ENCODE measurements at places on chromosomes 6 and 20. TPM values are rescaled to one million over a fixed set of nuclear protein-coding genes. Genes with fewer than 3 reads are reported as not detected.

GRCh38 chr20:25039697-25040437, 18.1 kb downstream of the ACSS1 start:
- H3K27ac ChIP-seq = no peak overlapping the region
- no peak for DNase-seq
- H3K36me3 ChIP-seq = peaks cover 5% of the 10 kb centered on the region
- peaks cover 66% of the 10 kb centered on the region for H3K4me1 ChIP-seq
- H3K27me3 ChIP-seq = no peaks in the 10 kb centered on the region
- H3K4me3 ChIP-seq = no peak overlapping the region

LY6G6F gene
- total RNA-seq = not detected

DNA sequence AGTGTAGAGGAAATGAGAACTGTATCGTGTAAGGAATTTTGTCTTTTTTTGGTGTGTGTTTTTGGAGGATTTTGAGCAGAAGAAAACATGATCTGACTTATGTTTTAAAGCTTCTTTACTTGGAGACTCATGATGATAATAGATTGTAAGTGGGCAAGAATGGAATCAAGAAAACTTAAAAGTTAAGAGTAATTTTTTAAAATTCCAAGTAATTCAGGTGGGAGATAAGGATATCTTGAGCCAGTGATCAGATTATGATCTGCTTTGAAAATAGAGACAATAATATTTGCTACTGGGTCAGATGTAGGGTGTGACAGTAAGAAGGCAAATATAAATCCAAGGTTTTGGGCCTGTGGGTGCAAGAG, 734 bp downstream of the ZSCAN26 start:
- peaks cover 6% of the 10 kb centered on the region for H3K27me3 ChIP-seq
- no peak overlapping the region for H3K4me3 ChIP-seq
- H3K36me3 ChIP-seq = peaks cover 7% of the 10 kb centered on the region
- peaks cover 7% of the 10 kb centered on the region for H3K4me1 ChIP-seq
- no peak overlapping the region for H3K27ac ChIP-seq

GRCh38 chr20:19405958-19406357, 193.5 kb downstream of the SLC24A3 start:
- H3K36me3 ChIP-seq = no peaks in the 10 kb centered on the region
- DNase-seq = no peak
- no peak overlapping the region for H3K27ac ChIP-seq
- H3K4me3 ChIP-seq = no peak overlapping the region
- H3K27me3 ChIP-seq = no peaks in the 10 kb centered on the region

TMEM74B gene
- 0.10 TPM for total RNA-seq

RIPPLY2 gene
- total RNA-seq = not detected

Measured in activated CD4-positive, alpha-beta T cell treated with anti-CD3 and anti-CD28 coated beads, Interleukin-2, amount 10 ng/mL, durations not matched to agents 7 days and 5 days (primary cell).